Cardiac muscle cell (in vitro differentiated cells and primary cell): ENCODE measurements at places on chromosomes 7 and 10. TPM values are rescaled to one million over a fixed set of nuclear protein-coding genes. Genes with fewer than 3 reads are reported as not detected.

GRCh38 chr7:66415659-66416265, 210.6 kb downstream of the TPST1 start:
- DNase-seq = no peak

GRCh38 chr10:110773693-110774068, 98.0 kb upstream of the PDCD4 start:
- no peak for DNase-seq

DNA sequence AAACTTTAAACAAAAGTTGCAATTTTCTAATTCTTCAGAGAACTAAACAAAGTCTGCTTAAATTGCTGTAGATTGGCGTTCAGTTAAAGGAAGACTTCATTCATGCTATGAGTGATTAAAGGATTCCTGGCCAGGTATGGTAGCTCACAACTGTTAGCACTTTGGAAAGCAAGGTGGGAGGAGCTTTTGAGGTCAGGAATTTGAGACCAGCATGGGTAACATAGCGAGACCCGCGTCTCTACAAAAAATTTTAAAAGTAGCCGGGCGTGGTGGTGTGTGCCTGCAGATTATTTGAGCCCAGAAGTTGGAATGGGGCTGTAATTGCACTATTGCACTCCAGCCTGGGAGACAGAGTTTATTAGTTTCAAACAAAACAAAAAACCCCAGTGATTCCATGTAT, 13.5 kb upstream of the SCRN1 start:
- no peak for DNase-seq

Gene MBL2
- polyA plus RNA-seq = not detected in 2 replicates
